ENCODE measurements at places on chromosomes 4 and X. TPM values are rescaled to one million over a fixed set of nuclear protein-coding genes. Genes with fewer than 3 reads are reported as not detected.

TSPAN7 gene
- total RNA-seq = 0.29 TPM

DNA sequence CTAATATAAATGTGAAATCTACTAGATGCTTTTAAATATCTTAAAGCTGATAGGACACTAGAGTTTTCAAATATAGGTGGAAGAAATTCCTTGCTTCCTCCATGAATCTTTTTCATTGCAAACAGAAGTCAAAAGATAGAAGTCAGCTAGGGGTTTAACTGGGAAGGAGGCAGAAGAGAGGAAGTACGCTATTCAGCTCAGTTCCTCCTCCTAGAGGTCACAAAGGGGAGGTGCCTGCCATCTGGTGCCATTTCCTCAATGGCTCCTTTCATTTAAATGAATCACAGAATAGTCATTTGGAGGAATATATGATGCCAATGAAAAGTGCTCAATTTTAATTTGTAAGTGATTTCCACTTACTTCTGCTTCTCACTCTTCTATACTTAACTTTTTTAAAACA is 8.5 kb downstream of the COL25A1 start:
- DNase-seq = no peak

DNA sequence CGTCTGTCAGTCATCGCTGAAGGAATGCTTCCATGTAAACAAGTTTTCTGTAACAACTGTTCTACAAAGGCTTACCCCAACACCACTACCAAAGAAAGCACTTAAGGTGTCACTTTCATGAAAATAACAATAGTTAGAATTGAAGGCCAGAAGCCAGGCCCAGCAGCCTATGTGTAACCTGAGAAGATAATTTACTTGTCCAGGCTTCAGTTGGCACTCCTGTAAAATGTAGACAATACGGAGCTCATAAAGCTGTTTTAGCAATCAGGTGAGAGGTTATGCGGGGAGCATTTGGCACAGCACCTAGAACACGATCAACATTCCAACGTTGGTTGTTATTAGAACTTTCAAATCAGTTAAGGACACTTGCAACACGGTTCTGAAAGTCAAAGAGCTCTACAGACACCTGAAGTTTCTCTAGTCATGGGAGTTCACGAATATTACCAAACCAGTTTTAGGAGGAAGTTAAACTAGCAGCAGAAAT is 15.7 kb downstream of the ADGRA3 start:
- no peak for DNase-seq

- no peak for DNase-seq
These were observed 239.5 kb upstream of the GPC4 start for GRCh38 chrX:133654811-133655210.

RPL36A gene
- 845 TPM for total RNA-seq

- DNase-seq = no peak
These were observed 5.9 kb downstream of the CRMP1 start for GRCh38 chr4:5887011-5887360.

All from epithelial cell of proximal tubule (primary cell).